Stimulated activated CD8-positive, alpha-beta memory T cell treated with anti-CD3 and anti-CD28 coated beads, Interleukin-12 subunit alpha, Interleukin-12 subunit beta, amount 100 ng/mL, for 4 hours (primary cell): ENCODE measurements at places on chromosomes 6 and 20.

DNA sequence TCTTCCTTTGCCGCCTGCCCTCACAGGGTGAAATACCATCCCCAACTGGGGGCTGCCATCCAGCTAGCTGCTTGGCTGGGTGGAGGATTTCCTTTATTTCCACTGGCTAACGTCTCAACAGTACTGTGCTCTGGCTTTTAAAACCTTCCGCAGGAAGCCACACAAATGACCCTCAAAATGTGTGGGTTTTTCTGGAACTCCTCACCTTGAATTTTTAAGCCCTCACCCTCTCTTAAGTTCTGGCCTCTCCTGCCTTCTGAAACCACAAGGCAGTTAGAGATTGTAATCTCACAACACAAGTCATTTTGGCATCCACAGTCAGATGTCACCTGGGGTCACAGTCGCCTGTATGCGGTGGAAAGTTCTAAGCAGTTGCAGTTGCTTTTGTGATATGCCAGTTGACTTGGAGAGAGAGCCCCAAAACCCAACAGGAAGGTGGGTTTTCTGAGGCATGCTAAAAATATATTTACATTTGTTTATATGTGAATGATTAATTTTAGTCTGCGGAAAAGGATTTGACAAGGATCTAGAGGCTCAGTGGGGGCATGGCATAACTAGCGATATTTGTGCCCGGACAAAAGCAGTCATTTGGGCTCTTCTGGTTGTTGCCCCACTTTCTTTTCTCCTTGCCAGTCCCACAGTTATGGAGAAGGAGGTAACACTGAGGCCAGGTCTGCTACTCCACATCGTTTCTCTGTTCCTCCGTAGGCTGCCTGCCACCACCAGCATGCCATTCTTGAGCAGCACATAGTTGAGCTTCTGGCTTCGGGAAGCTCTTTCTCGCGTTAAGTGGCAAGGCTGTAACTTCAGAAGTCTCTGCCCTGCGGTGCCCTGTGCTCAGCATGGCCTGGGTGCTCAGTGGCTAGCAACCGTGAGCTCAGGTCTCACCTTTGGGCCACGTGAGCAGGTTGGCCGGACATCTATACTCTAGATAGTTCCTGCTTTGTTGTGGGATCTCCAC is 335.3 kb downstream of the CD83 start:
- DNase-seq: no peak

- DNase-seq: no peak
Observed at GRCh38 chr20:57605878-57606277, 14.3 kb downstream of the ZBP1 start.

DNA sequence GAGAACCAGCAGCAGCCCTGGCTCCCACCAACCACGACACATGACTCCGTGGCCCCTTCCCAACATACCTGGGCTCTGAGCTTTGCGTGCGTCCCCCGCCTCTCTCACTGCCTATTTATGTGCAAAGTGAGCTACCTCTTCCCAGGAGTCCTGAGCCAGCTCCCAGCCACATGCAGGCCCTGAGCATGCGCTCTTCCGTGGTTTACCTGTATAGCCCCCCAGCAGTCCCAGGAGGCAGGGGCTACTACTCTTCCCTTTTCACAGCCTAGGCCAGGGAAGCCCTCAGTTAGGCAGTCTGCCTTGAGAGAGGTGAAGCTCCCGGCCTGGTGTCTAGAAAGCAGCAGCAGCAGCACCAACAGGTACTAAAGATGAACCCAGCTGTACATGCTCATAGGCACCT is 114.8 kb upstream of the CDYL start:
- no peak for DNase-seq

DNA sequence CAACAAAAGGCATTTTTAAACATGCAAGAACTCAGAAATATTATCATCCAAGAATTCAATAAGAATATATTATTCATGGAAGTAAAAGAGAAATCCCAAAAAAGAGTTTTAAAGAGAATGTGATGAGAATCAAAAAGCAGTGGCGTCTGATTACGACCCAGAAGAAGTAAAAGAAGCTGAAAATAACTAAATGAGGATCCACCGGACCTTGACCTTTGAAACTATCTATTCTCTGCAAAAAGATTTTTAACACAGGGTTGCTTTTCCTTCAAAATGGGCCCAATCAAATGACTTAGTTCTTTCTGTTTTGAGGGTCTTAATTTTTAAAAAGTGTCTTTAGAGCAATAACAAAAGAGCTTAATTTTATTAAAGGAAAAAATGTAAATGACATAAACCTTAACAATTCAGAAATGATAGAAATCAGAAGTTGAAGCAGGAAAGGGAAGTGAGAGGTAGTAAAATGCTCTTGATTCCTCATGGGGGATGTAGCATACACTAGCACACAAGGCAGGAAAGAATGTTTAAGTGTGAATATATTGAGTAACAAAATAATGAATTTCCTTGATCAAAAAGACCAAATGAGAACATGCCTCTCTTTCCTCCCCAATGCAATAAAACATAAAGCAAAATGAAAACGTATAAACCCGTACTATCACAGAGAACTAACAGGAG is 223.1 kb upstream of the PRDM1 start:
- DNase-seq: no peak

- no peak for DNase-seq
Observed at GRCh38 chr6:81865712-81866111, 113.2 kb upstream of the TENT5A start.

DNA sequence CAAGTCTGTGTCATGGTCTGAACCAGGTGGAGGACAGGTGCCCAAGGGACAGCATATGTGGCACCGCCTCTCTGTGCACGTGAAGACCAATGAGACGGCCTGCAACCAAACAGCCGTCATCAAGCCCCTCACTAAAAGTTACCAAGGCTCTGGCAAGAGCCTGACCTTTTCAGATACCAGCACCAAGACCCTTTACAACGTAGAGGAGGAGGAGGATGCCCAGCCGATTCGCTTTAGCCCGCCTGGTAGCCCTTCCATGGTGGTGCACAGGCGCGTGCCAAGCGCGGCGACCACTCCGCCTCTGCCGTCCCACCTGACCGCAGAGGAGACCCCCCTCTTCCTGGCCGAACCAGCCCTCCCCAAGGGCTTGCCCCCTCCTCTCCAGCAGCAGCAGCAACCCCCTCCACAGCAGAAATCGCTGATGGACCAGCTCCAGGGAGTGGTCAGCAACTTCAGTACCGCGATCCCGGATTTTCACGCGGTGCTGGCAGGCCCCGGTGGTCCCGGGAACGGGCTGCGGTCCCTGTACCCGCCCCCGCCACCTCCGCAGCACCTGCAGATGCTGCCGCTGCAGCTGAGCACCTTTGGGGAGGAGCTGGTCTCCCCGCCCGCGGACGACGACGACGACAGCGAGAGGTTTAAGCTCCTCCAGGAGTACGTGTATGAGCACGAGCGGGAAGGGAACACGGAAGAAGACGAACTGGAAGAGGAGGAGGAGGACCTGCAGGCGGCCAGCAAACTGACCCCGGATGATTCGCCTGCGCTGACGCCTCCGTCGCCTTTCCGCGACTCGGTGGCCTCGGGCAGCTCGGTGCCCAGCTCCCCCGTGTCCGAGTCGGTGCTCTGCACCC is 109.5 kb upstream of the RAB32 start:
- DNase-seq: no peak

DNA sequence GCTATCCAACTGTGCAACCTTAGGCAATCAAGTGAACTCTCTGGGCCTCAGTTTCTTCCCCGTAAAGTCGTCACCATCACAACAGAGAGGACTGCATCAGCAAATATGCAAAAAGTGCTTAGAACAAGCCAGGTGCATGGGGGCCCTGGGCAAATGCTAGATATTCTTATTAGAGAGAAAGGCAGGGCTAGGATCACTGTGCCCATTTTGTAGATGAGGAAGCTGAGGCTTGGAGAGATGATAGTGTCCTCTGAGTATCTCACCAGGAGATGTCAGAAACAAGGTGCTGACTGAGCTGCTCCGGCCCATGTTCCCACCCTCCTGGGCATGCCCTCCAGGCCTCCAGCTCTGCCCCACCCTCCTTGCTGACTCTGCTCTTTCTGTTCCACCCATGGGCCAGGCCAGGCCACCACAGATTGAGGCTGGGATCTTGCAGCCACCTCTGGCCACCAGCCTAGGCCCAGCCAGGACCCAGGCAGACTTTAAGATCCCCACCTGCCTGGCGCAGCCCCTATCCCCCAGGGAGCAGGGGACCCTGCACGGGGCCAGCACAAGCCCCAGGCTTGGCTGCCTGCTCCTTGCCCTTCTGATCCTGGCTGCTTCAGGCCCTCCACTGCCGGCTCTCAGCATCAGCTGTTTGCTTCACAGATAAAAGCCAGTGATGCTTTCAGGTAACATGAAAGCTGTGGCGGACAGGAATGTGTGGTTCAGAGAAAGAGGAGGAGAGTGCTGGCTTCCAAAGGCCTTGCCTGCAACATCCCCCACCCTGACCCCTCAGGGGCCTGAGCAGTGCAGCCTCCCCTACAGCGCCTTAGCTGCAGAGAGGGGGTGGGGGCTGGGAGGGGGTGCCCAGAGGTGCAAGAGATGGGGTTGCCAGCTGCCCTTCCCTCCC is 47.6 kb downstream of the GRM4 start:
- no peak for DNase-seq

- DNase-seq: no peak
Observed at GRCh38 chr20:58633161-58634053, 17.7 kb upstream of the STX16 start.

DNA sequence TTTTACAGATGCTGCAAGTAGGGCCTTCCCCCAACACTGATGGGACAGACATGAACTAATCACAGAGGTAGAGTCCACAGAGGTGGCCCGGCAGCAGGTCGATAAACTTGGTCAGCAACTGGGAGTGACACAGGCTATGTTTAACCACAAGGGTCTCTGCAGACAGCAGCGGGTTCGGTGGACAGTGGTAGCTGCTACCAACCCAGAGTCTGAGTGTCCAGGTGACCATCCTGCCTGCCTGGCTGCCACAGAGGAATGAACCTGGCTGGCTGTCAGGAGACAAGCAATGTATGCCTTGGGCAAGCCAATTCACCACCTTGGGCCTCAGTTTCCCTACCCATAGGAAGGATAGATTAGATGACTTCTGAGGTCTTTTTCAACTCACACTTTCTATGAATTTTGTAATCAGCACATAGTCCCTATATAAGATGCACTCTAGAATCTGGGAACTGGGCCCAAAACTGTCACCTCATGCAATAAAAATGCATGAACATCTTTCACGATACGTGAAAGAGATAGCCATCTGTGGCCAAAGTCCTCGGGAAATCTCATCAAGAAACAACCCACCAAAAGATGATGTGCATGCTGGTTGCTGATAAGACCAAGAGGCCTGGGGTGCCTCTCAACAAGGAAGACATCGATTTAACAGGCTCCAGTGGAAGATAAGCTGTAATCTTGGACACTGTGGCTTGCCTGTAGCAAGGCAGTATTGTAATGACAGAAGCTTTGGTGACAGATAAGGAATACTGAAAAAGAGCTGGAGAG is 30.5 kb downstream of the MDGA1 start:
- no peak for DNase-seq

- no peak for DNase-seq
Observed at GRCh38 chr6:157314705-157315321, 8.5 kb downstream of the TMEM242 start.

DNA sequence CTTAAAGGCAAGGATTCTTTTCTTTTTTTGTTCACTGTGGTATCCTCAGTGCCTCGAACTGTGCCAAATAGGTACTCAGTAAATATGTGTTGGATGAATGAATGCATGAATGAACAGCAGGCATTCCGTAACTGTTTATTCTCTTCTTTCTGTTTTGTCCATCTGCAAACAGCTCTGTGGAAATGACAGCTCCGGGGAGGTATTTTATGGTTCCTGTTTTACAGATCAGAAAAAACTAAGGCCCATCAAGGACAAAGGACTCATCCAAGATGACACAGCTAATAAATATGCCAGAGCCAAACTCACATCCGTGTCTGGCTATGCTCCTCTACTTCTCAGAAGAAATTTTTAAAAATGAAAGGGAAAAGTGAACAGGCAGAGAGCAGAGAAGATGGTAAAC is 21.0 kb downstream of the JPH2 start:
- no peak for DNase-seq

- no peak for DNase-seq
Observed at GRCh38 chr6:26225848-26226578, 138.8 kb downstream of the HFE start.

GRCh38 chr6:166400181-166400580 is 17.4 kb upstream of the MPC1 start:
- DNase-seq: no peak

GRCh38 chr6:133894795-133895358 is 6.0 kb downstream of the TCF21 start:
- DNase-seq: no peak

DNA sequence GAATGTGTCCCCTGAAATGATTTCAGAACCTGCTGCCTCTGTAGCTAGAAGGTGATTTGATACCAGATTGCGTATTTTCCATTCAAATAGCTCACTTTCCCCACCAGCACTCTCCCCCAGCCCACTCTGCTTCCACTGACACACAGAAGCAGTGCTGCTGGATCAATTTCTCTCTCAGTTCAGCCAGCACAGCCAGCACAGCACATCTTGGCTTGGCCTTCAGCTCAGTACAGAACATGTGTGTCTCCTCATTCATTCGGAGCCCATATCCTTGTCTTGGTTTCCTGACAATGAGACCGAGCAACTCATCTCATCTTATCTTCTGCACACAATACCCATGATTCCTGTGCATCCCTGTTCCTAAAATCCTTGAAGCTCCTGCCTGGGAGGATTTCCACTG is 33.8 kb upstream of the CD83 start:
- no peak for DNase-seq

GRCh38 chr6:33877982-33878535 is 74.3 kb upstream of the MLN start:
- DNase-seq: no peak

DNA sequence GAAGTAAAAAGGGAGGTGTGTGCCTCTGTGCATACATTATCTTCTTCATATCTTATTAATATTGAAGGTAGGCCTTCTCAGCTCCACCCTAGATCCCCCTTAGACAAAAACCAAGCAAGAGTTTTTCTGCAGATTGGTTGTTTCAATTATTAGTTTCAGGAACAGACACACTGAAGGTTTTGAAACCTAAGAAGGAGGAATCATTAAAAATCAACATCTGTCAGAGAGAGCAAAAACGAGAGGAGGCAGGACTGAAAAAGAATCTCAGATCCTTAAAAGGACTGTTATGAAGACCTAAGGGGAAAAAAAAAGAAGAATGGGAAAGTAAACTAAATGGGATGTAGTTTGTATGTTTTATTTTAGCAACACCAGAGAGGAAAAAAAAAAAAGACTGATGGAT is 560.8 kb upstream of the JAG1 start:
- no peak for DNase-seq

- DNase-seq: no peak
Observed at GRCh38 chr6:76772951-76773350, 690.3 kb downstream of the HTR1B start.

- no peak for DNase-seq
Observed at GRCh38 chr6:137978252-137978896, 111.3 kb downstream of the TNFAIP3 start.

DNA sequence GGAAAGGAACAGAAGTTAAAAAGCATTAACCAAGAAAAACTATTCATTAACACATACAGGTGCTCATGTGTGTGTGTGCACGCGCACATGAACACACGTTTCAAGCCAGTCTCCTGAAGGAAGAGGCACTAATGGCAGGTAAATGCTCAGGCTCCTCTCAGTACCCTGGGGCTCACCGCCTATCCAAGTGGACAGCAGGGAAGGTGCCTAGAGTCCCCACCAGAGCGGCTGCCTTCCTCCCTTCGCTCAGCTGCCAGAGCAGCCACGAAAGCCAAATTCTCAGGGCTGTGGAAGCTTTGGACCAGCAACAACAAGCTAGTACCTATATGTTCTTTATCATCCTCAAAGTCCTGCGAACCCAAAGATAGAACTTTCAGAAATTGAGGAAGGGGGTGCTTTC is 42.6 kb downstream of the PLCG1 start:
- DNase-seq: no peak

- DNase-seq: no peak
Observed at GRCh38 chr6:145453376-145453775, 281.9 kb downstream of the EPM2A start.
